CD4-positive, alpha-beta T cell treated with Interleukin-10 for 1 hour (primary cell): ENCODE measurements at places on chromosomes 12 and 14.

DNA sequence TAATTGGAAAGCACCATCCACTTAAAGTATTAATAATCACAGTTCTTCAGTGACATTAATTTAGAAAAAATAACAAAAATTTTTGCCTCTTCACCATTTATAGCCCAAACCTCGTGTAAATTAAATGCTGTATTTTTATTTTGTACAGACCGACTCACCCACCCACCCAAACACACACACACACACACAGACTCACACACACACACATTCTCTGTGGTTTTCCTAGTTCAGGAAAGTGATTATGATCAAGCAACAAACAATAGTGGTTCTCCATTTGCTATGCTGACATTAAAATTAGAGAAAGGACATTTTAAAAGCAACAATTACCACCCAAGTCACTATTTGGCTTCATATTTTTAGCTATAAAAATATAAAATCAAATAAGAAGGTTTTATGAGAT is 112.5 kb upstream of the FLRT2 start:
- no peak for DNase-seq

GRCh38 chr12:77324763-77325468 is 259.5 kb upstream of the E2F7 start:
- no peak for DNase-seq

DNA sequence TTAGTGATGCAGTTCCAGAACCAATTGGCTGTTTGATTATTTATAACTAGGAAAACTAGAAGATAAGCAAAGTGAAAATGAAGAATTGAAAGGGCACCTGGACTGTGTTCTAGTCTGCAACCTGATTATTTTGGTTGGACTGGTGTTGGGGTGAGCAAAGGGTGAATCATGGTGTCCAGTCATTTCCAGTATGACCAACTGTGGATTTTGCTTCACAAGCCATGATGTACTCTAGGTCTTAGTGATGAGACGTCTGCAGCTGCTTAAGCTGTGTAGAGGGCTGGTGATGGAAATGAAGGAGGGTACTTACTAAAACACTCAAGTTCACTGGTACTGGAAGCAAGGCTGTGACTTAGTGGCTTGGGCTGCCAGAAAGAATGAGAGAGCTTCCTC is 193.2 kb upstream of the FRMD6 start:
- DNase-seq = no peak

DNA sequence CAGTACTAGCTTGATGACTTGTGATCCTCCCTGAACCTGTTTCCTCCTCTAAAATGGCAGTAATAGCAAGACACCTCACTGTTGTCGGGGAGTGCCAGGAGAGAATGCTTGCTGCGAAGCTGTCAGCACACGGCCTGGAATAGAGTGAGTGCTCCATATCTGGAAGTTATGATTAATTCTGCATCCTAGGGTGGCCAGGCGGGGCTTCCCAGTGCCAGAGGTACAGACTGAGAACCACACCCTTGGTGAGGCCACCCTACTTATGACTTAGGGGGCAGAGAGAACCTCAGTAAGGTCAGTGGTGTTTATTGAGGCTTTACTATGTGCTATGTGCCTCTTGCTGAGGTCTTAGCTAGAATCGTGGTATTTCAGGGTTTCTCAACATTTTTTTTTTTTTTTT is 20.1 kb downstream of the MORN3 start:
- DNase-seq = no peak

DNA sequence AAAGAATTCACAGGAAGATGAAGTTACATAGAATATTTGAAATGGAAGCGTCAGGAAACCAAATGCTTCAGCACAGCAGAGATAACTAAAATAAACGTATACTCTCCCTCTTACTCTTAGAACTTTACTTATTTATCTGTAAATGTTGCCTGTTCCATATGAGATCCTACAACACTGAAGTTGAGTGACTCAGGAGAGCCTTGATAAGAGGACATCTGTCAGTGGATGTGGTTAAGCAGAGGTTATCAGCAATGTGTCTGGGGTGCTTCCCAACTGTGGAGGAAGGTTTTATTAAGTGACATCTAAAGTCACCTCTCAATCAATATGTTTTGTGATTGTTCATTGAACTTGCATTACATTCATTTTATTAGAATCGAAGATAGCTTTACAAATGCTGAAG is 81.9 kb downstream of the NEDD1 start:
- no peak for DNase-seq

GRCh38 chr12:12872139-12872933 is 19.0 kb upstream of the GPRC5A start:
- no peak for DNase-seq
